ENCODE measurements at places on chromosomes 16 and 17.
A peak's percentile ranks its signal among the peaks of the same experiment; 100 is the strongest.

- no peak for DNase-seq
Observed at GRCh38 chr16:58589326-58589905, 40.2 kb downstream of the CNOT1 start.

DNA sequence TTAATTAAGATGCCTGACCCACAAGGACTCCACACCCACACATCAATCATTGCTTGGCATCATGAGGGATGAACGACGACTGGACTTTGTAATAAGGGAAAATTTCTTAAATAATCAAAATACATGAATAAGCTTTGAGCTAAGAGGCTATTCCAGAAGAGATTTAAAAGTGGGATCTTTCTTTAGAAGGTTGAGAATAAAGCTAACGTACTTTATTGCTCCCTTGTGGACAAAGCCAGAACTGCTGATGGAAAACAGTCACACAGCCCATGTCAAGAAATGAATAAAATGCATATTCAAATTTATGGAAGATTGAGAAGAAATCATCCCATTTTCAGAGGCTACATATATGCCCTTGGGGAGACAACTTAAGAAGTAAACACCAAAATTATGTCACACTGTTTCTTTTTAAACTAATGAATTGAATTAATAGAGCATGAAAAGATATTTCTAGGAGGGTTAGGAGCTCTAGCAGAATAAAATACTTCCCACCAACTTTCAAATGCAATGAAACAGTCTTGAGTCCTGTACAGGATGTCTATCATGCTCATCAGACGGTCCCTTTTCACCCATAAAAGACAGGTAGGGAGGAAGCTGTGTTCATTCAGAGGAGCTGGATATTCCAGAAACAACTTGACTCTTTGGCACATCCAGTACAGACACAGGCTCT lies 60.2 kb upstream of the PHOSPHO1 start:
- peak; percentile 32 for DNase-seq

- DNase-seq = no peak
Observed at GRCh38 chr16:14553447-14553846, 76.6 kb downstream of the PARN start.

DNA sequence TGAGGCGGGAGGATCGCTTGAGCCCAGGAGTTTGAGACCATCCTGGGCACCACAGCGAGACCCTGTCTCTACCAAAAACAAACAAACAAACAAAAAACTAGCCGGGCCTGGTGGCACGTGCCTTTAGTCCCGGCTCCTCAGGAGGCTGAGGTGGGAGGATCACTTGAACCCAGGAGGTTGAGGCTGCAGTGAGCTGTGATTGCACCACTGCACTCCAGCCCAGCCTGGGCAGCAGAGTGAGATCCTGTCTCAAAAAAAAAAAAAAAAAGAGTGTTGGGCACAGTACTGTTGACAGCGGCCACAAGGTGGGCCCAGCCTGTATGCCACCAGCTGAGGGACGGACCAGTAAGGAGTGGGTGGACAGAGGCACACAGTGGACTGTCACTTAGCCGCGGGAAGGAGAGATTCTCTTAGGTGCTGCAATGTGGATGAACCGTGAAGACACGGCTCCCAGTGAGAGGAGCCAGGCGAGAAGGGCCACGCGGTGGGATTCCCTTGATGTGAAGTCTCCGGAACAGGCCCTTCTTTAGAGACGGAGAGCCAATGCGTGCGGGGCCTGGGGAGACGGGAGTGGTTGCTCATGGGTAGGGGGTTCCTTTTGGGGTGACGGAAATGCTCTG lies 31.1 kb downstream of the GSE1 start:
- no peak for DNase-seq

GRCh38 chr17:10729334-10730193 lies at the start of gene TMEM220:
TSS of gene TMEM220 (minus strand) at chr17:10730023. CDS start at chr17:10729851, 172 bp downstream.
- no peak for DNase-seq

DNA sequence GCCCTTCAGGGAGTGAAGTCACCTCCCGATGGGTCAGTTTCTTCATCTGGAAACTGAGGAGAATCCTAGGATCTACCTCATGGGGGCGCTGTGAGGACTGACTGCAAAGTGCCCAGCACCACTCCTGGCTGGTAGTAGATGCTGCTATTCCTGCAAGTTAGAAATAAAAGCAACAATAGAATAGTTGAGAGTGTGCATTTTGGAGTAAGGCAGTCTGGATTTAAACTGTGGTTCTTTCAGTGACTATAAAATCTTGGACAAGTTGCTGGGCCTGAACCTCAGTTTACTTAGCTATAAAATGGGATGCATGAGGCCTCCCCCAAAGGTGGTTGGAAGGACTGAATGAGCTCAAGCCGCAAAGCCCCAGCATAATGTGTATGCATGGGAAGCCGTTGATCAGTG lies 70.6 kb downstream of the CYB5B start:
- no peak for DNase-seq

DNA sequence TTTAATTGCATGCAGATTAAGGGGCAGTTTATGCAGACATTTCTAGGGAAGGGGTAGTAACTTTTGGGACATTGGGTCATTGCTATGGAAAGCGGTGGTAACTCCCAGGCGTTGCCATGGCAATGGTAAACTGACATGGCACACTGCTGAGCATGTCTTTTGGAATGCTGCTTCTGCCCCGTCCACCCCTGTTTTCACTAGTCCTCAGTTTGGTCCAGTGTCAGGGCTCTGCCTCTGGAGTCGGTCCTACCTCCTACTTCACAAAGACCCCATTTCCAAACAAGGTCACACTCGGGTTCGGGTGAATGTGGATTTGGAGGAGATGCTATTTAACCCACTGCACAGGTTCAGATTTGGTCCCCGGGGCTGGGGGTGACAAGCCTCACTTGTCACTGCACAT lies 2.9 kb downstream of the IL34 start:
- DNase-seq = no peak

GRCh38 chr16:88358023-88358420 lies 24.7 kb upstream of the ZNF469 start:
- DNase-seq = no peak

GRCh38 chr16:53503991-53504663 lies 1.1 kb upstream of the AKTIP start:
- peak; percentile 2 for DNase-seq

DNA sequence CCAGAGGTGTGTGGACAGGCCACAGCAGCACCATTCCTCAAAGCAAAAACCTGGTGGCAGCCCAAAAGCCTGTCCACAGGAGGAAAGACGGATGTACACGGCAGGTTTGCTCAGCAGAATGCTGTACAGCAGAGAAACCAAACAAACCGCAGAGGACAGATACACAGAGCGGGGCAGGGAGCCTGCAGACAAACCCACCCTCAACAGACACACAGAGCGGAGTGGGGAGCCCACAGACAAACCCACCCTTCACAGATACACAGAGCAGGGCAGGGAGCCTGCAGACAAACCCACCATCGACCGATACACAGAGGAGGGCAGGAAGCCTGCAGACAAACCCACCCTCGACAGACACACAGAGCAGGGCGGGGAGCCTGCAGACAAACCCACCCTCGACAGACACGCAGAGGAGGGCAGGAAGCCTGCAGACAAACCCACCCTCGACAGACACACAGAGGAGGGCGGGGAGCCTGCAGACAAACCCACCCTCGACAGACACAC lies 53.0 kb upstream of the METRNL start:
- no peak for DNase-seq

- DNase-seq = no peak
Observed at GRCh38 chr17:82983510-82984248, 95.7 kb upstream of the METRNL start.

DNA sequence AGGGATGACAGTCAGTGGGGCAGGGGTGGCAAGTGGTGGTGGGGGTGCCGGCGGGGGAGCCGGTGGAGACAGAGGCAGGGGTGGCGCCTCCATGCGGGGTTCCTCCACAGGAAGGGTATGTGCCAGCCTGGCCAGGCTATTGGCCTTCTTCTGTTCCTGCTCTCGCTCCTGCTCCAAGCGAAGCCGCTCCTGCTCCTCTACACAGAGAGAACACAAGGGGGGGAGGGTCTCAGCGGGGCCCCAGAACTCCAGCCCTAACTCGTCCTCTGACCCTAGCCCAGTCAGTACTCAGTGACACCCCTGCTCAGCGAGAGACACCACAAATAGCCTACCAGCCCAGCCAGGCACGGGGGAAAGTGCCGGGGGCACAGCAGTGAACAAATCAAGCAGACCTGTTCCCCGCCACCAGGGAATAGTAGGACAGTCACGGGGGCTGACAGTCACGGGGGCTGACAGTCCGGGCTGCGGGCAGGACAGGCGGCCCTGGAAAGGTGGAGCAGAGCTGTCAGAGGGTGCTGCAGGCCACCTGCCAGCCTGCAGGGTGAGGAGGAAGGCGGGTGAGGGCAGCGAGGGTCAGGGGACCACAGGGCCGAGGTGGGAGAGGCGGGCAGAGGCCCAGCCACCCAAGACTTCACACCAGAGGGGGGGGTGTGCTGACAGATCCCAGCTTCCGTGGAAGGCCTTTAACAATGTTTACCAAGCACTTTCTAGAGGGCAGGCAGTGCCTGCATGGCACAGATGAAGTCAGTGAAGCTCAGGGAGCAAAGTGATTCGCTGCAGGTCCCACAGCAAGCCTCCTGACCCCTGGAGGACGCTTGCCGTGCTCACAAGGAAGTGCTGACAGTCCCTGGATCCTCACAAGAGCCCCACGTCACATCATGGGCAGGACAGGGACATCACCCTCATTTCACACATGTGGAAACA lies 5.3 kb downstream of the MNT start:
- DNase-seq = no peak

DNA sequence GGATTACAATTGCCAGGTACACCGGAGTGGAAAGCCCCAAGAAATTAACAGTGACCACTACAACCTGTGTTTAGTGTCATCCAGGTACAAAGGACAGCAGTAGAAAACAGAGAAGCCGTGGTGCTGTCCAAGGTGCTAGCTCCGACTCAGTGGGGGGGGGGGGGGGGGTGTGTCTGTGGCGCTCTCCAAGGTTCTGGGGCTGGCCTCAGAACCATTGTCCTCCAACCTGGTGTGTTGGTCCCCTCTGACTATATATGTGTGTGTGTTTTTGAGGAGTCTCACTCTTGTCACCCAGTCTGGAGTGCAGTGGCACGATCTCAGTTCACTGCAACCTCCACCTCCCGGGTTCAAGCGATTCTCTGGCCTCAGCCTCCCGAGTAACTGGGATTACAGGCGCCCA lies 5.8 kb upstream of the ZNF23 start:
- no peak for DNase-seq

- no peak for DNase-seq
Observed at GRCh38 chr17:78172249-78173051, 4.1 kb downstream of the SYNGR2 start.

DNA sequence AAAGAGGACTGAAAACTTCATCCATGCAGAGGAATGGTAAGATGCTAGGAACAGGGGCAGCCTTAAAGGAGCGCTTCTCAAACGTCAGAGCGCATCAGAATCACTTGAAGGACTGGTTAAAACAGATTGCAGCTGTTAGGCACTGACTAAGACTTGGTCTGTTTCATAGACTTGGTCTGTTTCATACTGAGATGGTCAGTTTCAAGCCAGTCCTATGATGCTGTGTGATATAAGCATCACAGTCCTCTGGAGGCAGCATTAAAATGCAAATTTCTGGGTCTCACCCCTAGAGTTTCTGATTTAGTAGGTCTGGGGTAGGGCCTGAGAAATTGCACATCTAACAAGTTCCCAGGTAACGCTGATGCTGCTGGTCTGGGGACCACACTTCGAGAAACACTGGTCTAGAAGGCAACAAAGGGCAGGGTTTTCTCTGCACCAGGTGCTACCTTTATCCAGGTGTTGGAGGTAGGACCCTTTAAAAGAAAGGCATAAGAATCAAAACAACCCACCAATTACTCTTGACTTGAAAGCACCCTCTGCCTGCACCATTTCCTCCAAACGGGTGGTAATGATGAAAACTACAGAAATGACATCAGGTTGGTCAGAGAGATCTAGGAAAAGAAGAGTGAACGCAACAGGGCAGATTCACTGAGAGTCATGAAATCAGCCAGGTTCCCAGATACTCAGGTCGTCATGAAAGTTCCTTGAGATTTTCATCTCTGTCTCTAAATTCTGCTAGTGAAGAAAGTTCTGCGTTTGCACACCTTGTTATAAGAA lies 95.0 kb upstream of the RCVRN start:
- DNase-seq = no peak

DNA sequence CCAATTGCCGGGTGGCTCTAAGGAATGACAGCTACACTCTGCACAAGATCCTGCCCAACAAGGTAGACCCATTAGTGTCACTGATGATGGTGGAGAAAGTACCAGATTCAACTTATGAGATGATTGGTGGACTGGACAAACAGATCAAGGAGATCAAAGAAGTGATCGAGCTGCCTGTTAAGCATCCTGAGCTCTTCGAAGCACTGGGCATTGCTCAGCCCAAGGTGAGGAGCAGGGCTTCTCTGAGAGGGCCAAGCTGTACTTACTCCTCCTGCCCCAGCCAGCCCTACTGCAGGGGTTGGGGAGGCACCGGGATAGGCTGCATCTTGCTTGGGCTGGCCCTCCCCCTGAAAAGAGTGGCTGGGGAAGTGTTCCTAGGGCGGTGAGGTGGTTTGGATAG lies 2.8 kb upstream of the FTSJ3 start:
- no peak for DNase-seq

GRCh38 chr16:4373909-4374742 lies 2.5 kb downstream of the VASN start:
- no peak for DNase-seq

- DNase-seq = no peak
Observed at GRCh38 chr17:14442798-14443528, 142.1 kb downstream of the HS3ST3B1 start.

GRCh38 chr17:3809135-3809534 lies 8.1 kb upstream of the ITGAE start:
- no peak for DNase-seq

DNA sequence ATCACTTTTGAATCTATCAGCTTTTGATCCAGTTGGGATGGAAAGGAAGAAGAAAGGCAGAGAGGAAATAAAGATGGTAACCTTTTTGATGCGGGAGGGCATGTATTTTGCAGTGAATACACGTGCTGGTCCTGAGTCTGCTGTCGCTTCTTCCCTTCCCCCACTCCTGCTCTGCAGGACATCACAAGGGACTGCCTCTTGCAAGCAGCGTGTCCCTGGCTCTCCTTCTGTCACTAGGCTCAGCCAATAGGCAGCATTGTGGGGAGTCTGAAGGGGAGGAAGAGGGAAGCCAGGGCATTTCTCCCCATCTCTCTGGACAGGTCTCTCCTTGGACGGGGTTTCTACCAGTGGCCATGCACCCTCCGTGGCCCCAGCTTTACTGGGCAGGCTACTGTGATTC lies 15.7 kb upstream of the WFDC1 start:
- no peak for DNase-seq

DNA sequence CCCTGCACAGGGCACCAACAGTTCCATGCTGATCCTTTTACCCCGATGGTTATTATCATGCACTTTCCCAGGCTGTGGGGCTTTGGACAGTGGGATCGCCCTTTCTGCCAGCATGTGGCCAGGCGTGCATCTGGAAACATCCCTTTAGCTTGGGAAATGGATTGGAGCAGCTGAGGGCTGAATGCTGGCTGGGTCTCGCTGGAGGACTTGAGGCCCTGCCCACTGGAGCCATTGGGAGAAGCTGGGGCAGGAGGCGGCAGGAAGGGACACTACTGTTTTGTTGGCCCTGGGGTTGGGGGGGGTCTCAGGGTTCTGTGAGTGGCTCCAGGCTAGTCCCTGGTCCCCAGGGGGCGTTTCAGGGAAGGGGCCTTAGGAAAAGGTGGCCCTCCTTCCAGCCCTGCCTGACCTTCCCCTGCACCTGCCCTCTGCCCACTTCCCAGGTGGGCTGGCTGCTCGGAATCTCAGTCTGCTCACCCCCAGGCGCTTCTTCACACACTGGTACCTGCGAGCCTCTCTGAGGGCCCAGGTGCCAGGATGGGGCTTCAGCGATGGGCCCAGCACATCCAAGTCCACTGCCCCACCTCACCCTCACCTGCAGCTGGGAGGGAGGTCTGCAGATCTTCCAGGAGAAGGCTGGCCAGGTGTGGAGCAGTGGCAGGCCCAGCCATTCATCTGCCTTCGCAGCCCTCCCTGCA lies 1.6 kb upstream of the ADGRG3 start:
- DNase-seq = no peak

GRCh38 chr16:77531752-77532151 lies 96.9 kb upstream of the ADAMTS18 start:
- DNase-seq = peak; percentile 42
